Activated effector memory CD4-positive, alpha-beta T cell treated with Interleukin-2 at 50 U/mL for 16 hours (primary cell): ENCODE measurements at places on chromosomes 16 and 17.

DNA sequence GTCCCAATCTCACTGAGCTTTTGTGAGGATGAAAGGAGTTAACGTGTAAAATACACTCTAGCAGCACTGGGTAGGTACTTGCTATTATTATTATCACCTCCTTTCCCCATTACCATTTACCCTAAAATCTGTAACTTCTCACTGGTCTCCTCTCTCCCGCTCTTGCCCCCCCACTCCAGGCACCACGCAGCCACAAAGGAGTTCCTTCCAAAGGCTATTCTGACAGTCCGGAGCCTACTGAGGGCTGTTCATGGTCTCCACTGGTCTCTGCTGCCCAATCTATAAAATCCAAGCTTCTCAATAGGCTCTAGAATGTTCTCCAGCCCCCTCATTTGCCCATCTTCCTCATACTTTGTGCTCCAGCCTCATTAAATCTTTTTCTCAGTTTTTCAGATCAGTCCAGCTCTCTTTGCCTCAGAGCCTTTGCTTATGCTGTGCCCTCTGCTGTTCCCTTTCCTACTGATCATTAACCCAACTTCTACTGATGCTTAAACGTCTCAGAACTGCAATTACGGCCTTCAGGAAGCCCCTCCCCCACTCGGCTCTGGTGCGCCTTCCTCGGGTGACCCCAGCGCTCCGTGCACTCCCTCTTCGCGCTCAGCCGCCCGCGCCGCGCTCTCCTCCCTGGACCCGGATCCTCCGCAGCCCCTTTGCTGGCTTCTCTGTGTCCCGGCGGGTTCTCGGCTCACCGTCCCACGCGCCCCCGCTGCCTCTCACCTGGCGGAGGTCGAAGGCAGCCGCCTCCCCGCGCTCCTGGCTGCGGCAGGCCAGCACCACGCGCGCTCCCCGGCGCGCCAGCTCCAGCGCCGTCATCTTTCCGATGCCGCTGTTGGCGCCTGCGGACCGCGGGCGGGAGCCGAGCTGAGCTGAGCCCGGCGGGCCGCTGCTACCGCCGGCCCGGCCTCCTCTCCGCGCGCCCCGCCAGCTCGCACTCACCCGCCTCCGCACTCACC lies 737 bp downstream of the DHRS13 start:
- no peak for DNase-seq

GRCh38 chr16:75263291-75263962 lies 12.0 kb upstream of the BCAR1 start:
- no peak for DNase-seq

GRCh38 chr17:58184308-58184985 lies 8.1 kb upstream of the EPX start:
- no peak for DNase-seq

- peak; percentile 22 for DNase-seq
These were observed 18.0 kb upstream of the ASGR2 start for GRCh38 chr17:7132511-7133094.

DNA sequence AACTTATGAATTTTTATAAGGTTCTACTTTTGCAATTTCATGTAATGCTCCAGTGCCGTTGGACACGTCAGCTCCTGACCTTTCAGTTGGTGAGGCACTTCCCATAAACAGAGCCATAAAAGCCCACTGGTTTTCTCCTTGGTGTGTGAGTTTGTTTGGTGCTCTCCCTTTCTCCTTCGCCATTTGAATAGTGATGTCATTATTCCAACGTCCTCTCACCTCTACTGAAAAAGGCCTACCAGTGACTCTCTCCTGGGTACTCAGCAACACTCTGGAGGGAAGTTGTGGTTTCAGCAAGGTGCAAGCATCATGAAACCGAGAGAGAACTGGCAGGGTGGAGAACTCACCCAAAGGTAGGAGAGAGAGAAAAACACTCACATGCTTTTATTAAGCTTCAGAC lies 29.6 kb upstream of the HNF1B start:
- no peak for DNase-seq

DNA sequence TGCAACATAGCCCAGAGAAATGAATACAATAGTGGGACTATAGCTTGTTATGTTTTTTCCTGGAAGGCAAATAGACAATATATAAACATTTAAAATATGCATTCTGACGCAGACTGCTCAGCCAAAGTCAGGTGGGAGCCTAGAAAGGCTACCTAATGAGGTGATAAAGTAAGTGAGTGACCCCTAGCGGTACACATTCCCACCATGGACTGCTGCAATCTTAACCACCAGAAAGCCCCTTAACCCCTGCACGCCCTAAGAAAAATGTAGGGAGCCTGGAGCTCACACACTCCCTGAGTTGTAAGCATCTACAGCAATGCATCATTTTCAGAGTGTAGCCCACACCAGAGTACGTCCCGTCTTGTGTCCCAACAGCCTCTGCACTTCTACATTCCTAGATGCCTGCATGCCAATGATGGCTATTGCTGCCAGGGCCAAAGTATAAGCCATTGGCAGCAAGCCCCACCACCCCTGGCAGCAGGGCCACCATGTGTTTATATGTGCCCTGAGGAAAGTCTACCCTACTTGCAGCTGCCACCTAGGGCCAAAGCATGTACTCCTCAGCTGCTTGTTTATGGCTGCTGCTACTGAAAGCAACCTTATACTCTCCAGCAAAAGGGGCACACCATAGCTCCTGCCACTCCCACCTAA lies 127.6 kb downstream of the KIF2B start:
- no peak for DNase-seq

DNA sequence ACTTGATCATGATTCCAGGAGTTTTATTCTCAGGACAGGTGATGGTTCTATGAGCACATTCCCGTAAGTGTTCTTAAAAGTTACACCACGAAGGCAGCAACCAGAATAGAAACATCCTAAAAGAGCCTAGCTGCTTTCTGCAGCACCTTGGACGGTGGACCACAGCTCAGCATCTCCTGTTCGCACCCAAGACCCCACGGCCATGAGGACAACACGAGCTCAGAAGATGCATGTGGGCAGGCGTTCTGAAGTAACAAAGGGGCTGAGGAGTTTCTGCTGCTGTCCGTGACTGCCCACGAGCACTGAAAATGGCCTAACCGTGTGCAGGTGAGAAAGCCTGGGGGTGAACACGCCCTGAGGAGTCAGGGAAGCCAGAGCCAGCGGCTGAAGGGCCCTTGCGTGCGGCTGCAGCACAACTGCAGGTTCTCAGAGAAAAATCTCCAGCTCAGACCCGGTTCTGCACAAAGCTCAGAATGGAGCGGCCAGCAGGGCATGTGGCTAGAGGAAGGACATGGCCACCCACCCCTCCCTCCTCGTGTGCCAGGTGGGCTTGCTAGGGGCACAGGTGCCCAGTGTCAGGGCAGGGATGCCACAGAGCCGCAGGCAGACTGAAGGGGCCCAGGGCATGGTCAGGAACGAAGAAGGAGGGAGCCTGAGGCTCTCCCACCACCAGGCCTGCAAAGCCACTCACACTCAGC lies 10.8 kb upstream of the C16orf95 start:
- no peak for DNase-seq

- peak; percentile 13 for DNase-seq
These were observed 84.9 kb downstream of the HS3ST2 start for GRCh38 chr16:22898874-22899348.

DNA sequence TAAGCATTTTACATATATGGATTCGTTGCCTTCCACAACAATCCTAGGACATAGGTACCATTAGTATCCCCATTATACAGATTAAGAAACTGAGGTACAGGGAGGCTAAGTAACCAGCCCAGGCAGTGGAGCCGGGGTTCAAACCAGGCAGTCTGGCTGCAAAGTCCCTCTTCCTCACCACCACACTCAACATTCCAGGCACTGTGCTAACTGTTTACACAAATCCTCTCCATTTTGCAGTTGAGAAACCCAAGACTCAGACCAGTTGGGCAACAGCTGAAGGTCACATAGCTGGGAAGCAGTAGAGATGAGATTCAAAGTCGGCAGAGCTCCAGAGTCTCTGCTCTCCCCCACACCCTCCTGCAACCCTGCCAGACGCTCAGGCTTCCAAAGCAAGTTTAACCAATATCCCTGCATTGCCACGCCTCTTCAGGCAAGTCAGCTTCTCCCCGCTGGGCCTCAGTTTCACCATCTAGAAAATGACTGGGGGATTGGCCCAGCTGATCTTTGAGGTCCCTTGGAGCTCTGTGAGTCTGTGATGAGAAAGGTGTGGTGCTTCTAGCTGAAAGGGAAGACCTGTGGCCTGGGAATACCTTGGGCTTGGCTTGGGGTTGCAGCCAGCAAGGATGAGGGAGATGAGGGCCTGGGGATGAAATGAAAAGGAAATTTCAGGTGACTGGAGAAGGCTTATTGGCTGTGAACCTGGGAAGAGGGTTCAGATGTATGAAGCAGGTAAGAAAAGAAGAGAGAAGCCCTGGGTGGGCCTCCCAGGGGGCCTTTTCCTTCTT lies 14.0 kb downstream of the CCR7 start:
- DNase-seq: no peak

DNA sequence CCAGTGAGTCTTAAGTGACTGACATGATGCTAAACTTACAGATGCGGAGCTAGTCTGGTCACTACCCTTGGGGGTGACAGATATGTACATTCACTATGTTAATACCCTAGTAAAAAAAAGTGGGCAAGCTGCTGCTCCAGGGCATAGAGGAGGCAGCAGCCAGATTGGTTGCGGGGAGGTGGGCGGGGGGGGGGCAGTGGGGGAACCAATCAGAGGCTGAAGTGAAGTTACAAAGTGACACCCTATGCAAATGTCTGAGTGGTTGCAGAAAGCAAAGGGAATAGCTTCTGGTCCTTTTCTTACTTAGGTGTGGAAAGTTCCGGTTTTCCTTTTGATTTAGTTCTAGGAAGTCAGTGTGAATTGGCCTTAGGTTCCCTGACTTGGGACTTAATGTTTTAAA lies 12.1 kb downstream of the NDEL1 start:
- DNase-seq: no peak

- peak; percentile 34 for DNase-seq
These were observed 11.4 kb upstream of the MRPS23 start for GRCh38 chr17:57861000-57861789.

- DNase-seq: no peak
These were observed 53.4 kb downstream of the CACNG3 start for GRCh38 chr16:24309258-24310142.

GRCh38 chr16:58507195-58507962 lies 7.4 kb downstream of the NDRG4 start:
- no peak for DNase-seq

DNA sequence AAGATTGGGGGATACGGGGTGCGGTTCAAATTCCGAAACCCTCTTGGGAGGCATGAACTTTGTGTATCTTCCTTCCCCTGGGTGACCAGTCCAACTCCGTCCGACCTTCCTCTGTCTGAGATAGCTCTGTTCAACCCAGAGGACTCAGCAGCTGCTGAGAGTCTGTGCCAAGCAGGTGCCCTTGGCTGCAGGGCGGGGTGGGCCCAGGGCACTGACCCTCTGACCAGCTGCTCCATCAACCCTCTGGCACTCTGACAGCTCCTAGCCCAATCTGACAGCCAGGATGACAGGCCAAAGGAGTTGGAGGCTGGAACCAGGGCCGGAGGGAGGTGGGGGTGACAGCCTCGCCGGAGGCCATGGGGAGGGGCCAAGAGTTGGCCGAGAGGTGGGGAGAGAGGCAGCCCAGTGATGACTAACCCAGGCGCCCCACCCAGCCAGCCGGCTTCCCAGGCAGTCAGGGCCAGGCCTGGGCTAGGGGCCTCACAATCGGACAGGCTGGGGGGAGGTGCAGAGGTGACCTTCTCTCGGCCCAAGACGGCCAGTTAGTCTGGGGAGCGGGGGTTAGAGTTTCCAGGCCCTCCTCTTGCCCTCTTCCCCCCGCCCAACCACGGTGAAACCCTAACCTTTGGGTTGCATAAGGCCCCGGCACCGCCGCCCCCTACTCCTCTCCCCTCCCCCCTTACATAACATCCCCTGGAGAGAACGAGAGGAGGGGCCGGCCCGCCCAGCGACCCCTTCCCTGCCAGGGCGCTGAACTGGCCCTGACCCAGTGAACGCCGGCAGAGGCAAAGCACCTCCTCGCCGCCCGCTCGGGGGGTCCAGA lies 5.0 kb upstream of the TLCD2 start:
- peak; percentile 45 for DNase-seq

GRCh38 chr17:5248821-5249479 lies 14.3 kb upstream of the SCIMP start:
- DNase-seq: no peak

DNA sequence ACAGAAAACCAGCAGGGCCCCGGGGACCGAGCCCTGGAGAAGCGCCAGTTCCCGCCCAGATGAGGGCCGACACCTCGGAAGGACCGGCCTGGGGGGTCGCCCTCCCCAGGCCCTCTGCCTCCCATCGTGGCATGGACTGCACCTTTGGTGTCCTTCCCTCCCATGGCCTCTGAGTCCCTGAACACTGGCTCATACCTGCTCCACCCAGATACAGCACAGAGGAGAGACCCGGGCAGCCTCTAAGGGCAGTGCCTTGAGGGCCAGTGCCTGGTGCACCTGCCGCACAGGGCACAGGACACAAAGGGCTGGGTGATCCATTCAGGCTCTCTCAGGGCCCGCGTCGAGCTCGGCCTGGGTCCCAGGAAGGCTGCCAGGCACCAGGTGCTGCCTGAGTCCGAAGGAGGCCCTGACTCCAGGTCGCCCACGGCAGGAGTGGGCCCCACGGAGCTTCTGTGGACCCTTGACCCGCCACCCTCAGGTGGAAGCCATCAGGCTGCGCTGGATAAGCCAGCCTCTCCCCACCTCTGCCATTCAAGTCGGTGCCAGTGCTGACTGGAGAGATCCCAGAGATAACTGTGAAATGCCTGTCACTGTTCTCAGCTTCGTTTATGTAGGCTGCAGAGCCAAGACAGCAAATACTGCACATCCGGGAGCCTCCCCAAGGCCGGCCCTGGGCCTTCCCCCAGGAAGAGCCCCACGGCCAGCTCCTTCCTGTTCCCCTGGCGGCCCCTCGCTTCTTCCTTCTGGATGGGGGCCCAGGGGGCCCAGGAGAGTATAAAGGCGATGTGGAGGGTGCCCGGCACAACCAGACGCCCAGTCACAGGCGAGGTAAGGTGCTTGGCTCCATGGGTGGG lies at the start of gene ZG16B:
Gene ZG16B, plus strand, starts transcription at position 803 of the 854 bp plus-strand sequence. CDS start 139 bp downstream, outside the sequence.
- DNase-seq: no peak

DNA sequence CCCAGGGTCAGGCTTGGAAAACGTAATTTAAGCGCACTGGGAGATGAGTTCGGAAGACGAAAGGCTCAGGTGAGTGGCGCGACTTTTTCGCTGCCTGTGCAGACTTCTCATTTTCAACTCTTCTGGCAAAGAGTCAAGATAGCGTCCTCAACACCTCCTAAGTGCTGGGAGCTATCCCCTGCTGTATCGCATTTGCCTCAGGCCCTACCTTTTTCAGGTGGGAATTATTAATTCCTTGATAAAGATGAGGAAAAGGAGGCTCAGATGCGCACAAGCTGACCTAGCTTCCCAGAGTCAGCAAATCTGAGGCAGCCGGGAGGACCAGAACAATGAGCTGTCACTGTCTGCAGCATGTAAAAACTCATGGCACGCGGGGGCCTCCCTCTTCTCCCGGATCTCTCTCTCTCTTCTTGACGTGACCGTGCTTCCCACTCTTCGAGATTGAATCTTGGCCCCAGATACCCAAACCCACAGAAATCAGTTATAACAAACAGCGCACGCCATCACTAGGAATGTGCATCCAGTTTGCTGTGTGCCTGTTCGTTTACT lies 512 bp upstream of the ADAMTS18 start:
- no peak for DNase-seq

- DNase-seq: no peak
These were observed 18.8 kb downstream of the B9D1 start for GRCh38 chr17:19343671-19344151.

- no peak for DNase-seq
These were observed 13.2 kb downstream of the PSMD12 start for GRCh38 chr17:67353161-67353560.
